Hematopoietic multipotent progenitor cell treated with erythropoietin and hydrocortisone succinate and interleukin-3 and kit ligand, for 15 days (in vitro differentiated cells): ENCODE measurements at places on chromosomes 4 and X.

DNA sequence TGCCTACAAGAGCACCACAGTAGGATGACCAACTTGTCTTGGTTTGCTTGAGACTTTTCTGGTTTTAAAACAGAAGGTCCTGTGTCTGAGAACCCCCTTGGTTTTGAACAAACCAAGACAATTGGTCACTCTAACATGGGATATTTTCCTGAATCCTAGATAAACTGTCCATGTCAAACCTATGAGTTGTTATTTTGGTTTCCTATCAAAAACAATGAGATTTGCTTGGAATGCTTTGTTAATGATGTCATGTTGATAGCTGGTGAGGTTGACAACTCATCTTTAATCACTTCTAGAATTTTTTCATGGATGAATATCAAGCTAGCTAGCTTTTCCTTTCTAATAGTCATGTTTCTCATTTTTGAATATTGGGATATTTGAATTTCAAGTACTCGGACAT is 518.3 kb upstream of the ARX start:
- no peak for DNase-seq

- DNase-seq, result no peak
These were observed 3.3 kb downstream of the ANXA5 start for GRCh38 chr4:121693450-121693849.

DNA sequence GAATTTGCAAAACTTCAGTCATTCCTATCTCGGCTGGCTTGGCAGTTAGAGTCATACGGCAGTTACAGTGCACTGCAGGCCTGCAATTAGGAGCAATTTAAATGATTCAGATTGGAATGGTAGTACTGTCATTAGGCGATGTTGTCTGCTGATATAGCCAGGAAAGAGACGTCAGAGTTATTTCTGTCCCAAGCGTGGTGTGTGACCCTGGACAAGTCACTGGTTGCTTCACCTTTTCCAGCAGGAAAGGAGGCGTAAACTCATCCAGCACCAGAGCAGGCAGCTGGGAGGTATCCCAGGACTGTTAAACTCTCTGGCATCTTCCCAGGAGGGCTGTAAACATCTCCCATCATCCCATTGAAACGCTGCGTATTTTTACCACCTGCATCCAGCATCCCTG is 836 bp upstream of the LNX1 start:
- no peak for DNase-seq

- no peak for DNase-seq
These were observed 343.8 kb downstream of the GBA3 start for GRCh38 chr4:23036503-23036902.

GRCh38 chr4:129144755-129145206 is 48.8 kb downstream of the C4orf33 start:
- no peak for DNase-seq

DNA sequence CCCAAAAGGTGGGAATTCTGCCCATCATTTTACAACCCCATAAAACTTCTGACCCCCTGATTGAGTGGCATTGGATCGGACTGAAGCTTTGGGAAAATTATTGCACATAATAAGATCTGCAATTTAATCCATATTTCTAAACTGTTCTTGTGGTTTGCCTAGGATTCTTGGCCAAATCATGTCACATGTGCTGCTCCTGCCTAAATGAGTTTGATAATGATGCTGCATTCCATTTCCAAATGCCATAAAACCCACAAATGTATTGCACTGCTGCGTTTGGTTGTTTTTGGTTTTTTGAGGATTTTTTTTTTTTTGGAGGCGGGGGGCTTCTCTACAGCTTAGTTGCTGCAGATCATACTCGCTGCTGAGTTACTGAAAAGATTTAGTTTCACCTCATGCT is 153.6 kb downstream of the QDPR start:
- DNase-seq, result no peak

DNA sequence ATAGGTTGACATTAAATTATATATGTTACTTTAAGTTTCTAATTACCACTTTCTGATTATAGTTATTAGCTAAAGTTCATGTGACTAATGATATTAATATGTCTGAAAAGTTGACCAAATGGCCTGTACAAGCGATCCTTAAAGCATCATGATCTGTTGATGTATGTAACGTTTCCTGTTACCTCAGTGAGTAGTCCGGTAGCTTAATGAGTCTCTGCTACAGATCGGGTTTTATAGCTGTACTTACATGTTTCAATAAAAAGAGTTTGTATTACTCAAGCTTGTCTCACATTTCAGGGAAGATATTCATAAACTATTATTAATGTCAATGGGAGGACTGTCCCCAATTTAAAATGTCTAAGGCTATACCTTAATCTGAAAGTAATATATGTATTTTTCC is 246.3 kb downstream of the PPP3CA start:
- DNase-seq, result no peak
